ENCODE measurements at places on chromosomes 3 and 15.

GRCh38 chr3:131620977-131621376, 118.2 kb upstream of the MRPL3 start:
- no peak for DNase-seq

DNA sequence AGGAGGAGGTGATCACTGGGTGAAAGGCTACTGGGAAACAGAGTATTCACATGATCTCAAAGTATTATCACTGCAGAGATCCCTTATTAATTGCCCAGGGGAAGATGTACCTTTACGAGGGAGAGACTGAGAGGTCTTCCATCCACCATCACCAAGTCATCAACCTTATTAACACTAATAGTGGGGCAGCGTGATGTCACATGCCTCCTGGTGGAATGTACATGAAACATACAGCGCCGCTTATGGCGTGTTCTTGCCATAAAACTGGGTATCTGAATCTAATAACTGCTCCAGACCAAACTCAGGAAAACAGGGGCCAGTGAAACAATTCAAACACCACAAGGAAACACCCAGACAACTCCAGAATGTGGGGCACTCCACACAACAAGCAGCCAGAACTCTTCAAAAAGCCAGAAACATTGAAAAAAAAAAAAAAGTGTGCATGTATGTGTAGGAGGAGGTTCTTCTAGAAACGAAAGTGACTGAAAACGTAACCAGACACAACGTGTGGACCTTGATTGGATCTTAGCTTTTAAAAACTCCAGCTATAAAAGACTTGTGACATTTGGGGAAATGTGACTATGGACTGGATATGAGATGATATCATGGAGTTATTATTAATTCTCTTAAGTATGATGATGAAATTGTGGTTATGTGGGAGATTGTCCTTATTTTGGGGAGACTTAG, 4.6 kb downstream of the STIMATE start:
- no peak for DNase-seq

DNA sequence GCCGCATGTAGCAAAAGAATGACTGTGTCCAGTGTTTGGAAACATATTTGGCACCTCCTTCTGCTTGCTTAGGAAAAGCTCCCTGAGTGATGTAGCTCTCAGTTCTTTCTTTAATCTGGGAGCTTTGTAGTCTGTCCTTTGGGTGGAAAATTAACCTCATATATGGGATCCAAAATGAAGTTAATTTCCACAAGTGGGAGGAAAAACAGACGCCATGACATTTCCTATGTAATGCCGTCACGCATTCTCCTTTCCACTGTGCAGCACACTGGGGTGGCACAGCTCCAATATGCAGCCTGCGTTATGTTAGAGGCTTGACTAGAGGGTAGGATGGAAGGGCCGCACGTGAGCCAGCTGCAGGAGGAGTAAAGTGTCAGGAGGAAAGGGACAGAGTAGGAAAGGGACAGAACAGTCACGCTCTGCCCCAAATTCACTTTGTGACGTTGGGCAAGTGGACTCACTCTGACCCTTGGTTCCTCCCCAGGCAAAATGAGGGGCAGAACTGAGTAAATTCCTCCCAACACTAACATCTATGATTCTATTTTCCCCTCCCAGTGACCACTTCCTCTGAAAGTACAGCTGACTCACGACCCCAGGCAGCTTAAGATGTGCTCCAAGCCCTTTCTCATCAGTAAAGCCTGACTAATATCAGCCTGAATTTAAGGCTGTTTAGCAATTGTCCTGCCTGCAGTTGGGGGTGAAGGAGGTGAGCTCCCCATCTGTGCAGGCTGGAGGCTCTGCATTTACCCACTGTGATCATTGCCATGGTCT, 176.5 kb upstream of the PFN2 start:
- DNase-seq, result no peak

GRCh38 chr3:196646666-196647216, 7.2 kb downstream of the NRROS start:
- no peak for DNase-seq

GRCh38 chr15:75661100-75661755, 13.5 kb downstream of the SNX33 start:
- DNase-seq, result no peak

DNA sequence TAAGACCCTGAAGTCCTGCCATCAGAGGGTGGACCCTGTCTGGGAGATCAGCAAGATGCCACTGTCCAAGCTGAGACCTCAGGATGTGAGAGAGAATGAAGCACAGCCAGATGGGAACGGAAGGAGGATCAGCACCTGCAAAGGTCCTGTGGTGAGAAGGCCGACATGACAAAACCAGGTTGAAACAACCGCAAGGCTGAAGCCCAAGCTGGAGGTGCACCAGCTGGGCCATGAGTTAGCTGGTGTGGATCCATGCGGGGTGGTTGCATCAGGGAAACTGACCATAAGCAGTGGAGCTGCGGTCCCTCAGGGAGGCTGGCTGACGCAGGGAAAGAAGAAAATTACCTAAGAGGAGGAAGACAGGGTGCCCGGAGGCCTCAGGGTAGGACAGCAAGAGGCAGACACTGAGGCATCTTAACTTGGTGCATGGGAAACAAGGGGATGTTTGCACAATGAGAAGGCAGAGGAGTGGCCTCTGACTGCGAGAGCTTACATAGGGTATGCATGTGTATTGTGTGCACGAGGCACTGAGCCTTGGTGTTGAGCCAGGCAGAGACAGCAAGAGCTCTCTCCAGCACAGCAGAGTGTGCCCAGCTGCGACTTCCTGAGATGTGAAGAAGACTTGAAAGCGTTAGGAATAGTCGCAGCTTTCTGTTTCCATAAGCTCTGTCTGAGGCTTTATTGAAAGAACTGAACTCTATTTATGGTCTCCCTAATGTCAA, 497.7 kb downstream of the OCA2 start:
- DNase-seq, result no peak

DNA sequence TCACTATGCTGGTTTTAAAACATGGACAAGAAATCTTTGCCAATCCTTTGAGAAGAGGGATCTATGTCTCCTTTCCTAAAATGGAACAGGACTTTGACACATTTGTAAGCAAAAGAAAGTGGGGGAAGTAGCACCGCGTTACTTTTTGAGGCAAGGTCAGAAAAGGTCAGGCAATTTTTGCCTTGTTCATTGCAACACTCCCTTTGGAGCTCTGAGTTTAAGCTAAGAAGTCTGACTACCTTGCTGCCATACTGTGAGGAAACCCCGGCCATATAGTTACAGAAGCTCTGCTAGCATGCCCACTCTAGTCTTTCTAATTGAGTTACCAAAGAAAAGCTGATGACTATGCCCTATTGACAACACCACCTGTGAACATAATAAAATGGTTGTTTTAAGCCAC, 1.4 kb downstream of the FAM227B start:
- DNase-seq, result no peak

DNA sequence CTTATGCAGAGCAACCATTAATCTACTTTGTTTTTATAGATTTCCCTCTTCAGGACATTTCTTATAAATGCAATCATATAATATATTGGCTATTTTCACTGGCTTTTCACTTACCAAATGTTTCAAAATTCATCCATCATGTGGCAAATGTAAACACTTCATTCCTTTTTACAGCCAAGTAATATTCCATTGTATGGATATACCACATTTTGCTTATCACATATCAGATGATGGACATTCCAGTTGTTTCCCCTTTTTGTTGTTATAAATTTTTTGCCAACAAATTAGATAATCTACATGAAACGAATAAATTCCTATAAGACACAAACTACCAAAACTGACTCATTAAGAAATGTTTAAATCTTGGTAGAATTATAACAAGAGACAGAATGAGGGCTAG, 79.8 kb upstream of the CSPG5 start:
- no peak for DNase-seq

GRCh38 chr3:135348690-135349089, 553.6 kb downstream of the EPHB1 start:
- no peak for DNase-seq

DNA sequence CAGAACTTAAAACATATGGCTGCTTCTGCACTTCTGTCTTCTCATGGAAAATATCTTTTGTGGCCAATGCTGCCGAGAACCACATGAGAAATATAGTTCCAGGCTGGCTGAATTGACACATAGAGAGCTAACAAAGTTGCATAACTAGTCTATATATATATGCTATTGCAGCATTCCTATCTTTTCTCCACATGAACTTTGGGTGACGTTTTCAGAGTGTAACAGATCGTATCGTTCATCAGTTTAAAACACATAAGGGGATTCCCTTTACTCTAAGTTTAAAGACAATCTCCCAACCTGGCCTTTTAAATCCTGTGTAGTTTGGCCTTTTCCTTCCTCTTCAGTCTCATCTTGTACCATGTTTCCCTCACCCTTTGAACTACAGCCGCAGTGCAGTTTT, 394.2 kb upstream of the CBLB start:
- no peak for DNase-seq

DNA sequence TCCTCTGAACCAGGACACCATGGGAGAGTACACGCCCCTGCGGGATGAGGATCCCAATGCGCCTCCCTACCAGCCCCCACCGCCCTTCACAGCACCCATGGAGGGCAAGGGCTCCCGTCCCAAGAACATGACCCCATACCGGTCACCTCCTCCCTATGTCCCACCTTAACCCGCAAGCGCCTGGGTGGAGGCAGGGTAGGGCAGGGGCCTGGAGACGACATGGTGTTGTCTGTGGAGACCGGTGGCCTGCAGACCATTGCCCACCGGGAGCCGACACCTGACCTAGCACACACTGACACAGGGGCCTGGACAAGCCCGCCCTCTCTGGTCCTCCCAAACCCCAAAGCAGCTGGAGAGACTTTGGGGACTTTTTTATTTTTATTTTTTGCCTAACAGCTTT, 21.2 kb upstream of the BSN start:
- no peak for DNase-seq
